ENCODE measurements at places on chromosomes 4 and X.

- DNase-seq: peak; percentile 60
These were observed 29.5 kb upstream of the FGFR3 start for GRCh38 chr4:1763550-1764080.

- no peak for DNase-seq
These were observed 86.4 kb upstream of the MED14 start for GRCh38 chrX:40821780-40822179.

DNA sequence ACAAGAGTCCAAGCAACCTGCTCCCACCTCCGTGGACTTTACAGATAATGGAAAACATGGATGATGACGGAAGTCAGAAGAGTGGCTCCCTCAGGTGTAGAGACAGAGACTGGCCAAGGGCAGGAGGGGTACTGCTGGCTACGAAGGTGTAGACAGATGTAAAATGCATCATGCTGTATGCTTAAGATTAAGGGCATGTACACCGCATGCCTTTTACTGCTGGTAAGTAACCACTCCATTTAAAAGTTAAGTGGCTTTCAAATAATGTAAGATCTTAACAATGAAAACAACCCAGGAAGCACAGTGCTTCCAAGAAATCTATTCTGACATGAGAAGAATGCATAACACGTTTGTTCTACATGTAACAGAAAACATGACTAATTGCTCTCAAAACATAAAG, 76.9 kb upstream of the FAM9B start:
- no peak for DNase-seq

GRCh38 chr4:1767770-1768366, 25.2 kb upstream of the FGFR3 start:
- no peak for DNase-seq

DNA sequence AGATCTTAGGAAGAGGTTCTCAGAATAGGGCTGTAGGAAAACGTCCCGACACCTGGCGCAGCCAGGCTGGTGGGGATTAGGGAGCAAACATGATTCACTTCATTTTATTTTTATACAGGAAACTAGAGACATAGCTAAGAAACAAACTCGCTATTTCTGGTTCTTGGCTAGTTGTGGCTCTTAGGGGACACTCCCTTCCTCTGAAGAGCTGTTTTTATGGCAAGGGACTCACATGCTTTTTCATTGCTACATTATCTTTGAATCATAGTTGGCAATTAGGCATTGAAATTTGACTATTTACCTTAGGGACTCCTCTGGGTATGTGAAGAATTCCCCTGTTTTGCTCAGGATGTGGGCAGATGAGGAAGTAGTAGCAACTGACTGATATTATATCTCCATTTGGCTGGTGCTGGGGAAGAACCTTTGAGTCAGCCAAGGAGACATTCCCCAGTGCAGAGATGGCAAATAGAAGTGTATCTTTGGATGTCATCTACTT, 174.5 kb downstream of the SMIM20 start:
- DNase-seq: no peak

DNA sequence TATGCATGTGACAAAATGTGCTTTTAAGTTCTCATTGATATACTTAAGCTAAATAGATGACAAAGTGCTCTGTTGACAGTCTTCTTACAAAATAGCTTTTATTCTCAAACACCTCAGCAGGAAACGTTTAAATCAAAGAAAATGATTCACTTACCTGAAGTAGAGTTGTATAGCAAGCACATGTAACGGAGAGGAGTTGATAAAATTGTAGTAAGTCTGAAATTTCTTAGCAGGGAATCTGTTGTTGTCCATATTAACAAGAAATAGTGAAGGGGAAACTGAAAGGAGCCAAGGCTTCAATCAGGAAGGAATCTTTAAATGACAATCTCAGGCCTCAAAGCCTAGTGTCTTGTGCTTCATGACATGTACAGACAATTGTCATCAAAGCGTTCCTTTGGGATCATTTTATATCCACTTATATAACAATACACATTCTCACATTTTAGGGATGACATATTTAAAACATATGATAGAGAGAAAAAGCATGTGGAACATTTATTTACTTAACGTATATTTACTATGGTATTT, 2010.2 kb upstream of the IGFBP7 start:
- no peak for DNase-seq

GRCh38 chrX:65866146-65866545, 173.7 kb downstream of the VSIG4 start:
- DNase-seq: no peak

GRCh38 chr4:123353656-123354055, 42.9 kb upstream of the SPRY1 start:
- DNase-seq: no peak

- no peak for DNase-seq
These were observed 155.0 kb downstream of the AMMECR1 start for GRCh38 chrX:110162867-110163266.

GRCh38 chr4:24279469-24279868, 304.9 kb downstream of the DHX15 start:
- no peak for DNase-seq

DNA sequence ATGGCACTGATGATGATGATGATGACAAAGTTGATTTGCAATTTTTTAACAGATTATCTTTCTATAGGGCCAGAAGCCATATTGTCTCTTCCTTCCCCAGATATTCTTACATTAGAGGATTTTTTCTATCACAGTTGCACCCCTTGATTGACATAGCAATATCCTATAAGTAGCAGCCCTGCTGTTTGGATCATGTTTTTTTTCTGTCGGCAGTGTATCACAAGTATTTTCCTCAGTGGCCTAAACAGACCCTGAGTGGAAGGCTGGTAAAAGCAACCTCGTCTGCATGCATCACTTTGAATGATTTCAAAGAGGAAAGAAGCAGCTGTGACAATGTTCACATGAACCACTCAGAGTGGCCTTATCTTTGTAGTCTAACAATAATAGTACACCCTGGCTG, 41.0 kb downstream of the FAT4 start:
- no peak for DNase-seq

DNA sequence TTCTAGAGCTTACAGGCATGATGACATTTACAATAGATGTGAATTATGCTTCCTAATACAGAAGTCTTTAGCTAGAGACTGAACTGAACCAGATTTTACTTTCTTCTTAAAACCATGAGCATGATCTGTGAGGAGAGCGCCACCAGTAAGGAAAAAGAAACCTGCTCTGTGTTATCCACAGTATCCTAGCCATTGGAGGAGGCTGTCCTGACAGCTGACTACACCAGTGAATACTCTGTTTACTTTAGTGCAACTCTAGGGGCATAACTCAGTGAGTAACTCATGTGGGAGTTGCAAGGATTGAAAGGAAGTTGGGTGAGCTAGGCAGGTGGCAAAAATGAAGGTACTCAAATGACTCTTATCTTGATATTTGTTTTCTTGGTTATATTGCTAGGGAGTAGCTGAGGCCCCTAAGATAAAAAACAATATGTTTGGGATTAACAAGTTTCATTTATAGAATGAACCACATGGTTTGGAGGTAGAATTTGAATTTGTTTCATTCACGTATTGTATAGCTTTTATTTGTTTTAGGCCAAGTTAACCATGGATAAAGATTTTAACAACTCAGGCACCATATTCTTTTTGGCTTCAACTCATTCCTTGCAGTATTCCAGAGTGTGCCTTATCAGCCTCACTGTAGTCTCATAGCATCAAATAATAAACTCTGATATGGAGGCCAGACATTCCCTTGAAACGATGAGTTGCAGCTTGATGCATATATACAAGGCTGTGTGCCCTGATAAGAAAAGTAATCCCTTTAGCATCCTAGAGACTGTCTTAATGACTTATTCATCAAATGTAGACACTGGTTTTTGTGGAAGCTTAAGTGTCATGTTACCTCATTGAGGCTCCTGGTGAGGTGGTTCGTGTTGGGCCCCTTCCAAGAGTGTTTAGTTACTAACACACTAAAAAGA, 2.5 kb downstream of the BMP3 start:
- DNase-seq: no peak

GRCh38 chrX:129701624-129702069, 37.1 kb upstream of the XPNPEP2 start:
- peak; percentile 27 for DNase-seq

DNA sequence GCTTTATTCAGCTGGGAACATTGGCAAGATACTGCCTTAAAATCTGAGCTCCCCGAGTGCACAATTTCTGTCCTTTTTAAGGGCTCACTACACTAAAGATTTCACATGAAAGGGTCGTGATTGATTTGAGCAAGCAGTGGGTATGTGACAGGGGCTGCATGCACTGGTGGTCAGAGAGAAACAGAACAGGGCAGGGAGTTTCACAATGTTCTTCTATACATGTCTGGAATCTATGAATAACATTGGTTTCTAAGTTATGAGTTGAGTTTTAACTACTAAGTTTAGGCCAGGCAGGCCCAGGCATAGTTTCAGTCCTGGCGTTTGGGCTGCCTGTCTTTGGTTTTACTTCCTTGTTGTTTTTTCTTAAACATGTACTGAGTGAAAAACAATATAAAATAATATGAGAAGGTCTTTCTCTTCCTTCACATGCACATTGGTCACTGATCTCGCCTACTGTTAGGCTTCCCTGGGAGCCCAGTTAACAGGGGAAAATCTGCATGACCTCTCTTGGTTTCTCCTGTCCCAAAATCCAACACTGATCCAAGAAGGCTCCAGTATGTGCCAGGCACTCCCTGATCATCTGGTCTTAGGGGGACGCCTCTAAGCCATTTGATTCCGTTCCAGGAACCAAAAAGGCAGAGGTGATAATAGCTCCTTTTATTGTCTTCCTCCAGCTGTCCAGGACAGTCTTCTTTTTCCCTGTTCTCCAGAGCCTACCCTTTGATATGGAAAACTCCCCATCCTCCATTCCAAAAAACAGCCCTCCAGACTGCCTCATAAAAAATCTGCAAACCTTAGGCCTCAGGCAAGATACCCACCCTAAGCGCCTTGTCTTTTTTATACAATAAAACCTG, at the start of gene UGT2B17:
TSS of gene UGT2B17 (minus strand) at position 51 of the 854 bp plus-strand sequence. CDS start 7,838 bp downstream, outside the sequence.
- no peak for DNase-seq

- DNase-seq: no peak
These were observed 341.5 kb downstream of the BCOR start for GRCh38 chrX:39756086-39756883.

DNA sequence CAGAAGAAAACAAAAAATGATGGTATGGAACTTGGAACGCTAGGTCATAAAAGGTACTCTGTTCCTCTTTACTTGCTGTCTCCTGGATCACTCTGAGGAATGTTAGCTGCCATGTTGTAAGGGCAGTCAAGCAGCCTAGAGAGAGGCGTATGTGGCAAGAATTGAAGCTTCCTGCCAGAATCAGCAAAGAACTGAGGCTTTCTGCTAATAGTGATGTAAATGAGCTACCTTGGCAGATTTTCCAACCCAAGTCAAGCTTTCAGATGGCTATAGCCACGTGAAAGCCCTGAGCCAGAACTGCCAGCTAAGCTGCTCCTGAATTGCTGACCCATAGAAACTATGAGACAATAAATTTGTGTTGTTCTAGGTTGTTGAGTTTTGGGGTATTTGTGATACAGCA, 38.7 kb downstream of the AASDH start:
- DNase-seq: peak; percentile 51

DNA sequence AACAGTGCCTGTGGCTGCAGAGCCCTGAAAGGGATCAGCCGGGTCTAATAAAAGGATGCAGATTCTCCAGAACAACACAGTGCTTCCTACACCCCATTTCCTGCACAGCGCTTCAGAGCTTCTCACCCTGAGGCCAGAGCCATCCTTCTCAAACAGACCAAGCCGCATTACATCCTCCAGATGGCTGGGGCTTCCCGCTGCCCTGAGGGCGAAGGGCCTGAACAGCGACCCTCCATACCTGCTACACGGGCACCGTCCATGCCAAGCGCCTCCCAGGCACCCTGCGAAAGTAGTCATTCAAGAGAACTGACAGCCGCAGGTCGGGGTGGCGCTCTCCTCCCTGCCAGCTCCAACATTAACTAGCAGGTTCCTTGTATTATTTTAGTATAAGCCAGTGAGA, 36.5 kb downstream of the ACOX3 start:
- DNase-seq: no peak

DNA sequence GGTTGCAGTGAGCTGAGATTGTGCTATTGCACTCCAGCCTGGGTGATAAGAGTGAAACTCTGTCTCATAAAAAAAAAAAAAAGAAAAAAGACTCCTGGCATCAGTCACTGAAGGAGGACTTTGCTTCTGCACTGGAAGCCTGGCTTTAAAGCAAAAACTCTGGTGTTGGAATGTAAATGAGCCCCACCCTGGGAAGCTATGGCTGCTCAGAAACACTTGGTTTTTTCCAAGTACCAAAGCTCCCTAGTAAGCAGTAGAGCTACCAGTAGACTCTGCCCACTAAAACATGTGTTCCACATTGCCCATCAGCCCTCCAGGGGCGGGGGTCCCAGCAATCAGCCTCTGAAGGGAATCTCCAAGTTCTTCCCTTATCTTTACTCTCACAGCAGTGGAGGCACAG, 154.4 kb downstream of the SHROOM3 start:
- DNase-seq: no peak

DNA sequence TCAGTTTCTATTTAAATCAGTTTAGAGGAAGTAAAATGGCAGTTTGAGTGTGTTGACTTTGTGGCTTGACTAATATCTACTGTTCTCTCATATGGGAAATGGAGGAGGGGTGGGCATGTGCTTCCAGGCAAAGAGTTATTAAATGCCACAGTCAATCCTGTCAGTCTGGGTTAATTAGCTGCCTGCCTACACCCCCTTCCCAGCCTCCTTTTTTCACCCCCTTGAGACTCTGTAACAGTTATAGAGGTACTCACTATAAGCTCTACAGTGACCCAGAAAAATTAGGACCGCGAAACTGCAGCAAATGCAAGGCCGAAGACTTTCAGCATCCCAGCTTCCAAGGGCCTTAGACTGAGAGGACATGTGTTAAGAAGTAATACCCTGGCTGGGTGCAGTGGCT, 165.2 kb downstream of the CORIN start:
- DNase-seq: no peak

GRCh38 chr4:19577097-19577496, 674.6 kb upstream of the SLIT2 start:
- DNase-seq: no peak

DNA sequence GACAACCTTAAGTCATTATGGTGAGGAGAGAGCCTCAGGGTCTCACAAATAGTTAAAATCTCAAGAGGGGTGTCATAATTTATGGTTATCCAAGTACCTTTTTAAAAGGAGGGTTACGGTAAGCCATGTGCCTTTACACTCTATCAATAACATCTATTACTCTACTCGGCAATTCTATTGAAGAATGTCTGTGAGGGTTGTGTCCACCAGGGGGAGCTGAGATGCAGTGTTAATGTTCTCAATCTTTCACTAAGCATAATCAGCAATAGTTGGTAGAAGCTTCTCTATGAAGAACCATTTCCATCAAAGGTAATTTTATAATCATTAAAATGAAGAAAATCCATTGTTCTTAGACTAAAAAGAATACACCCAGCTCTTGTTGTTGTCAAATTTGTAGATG, 457.4 kb downstream of the CENPC start:
- peak; percentile 37 for DNase-seq

GRCh38 chrX:11064851-11065600, 46.1 kb upstream of the HCCS start:
- DNase-seq: peak; percentile 29

GRCh38 chr4:612749-613125, 12.6 kb upstream of the PDE6B start:
- no peak for DNase-seq

- no peak for DNase-seq
These were observed 37.0 kb downstream of the HPGDS start for GRCh38 chr4:94305466-94306225.

- DNase-seq: no peak
These were observed 198.9 kb upstream of the LDB2 start for GRCh38 chr4:17097362-17097761.
